ENCODE measurements at places on chromosomes 1 and 21.

- peak; percentile 73 for DNase-seq
Observed at GRCh38 chr1:236753516-236753915, 41.6 kb upstream of the MTR start.

DNA sequence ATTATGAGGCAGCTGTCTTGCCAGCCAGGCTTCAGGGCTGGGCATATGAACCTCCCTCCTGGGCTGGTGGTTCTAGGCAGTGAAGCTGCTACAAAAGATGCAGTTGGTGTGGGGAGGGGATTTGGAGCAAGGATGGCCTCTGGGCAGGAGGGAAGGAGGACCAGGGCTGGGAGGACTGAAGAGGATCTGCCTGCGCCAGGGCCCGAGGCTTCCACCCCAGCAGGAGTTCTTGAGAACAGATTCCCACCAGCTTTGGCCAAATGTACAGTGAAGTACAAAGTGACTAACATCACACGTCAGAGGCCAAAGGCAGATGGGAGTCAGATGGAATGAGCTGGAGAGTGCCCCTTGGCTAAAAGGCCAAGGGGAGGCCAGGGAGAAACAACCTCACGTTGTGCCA is 62.4 kb downstream of the DDX20 start:
- no peak for DNase-seq

DNA sequence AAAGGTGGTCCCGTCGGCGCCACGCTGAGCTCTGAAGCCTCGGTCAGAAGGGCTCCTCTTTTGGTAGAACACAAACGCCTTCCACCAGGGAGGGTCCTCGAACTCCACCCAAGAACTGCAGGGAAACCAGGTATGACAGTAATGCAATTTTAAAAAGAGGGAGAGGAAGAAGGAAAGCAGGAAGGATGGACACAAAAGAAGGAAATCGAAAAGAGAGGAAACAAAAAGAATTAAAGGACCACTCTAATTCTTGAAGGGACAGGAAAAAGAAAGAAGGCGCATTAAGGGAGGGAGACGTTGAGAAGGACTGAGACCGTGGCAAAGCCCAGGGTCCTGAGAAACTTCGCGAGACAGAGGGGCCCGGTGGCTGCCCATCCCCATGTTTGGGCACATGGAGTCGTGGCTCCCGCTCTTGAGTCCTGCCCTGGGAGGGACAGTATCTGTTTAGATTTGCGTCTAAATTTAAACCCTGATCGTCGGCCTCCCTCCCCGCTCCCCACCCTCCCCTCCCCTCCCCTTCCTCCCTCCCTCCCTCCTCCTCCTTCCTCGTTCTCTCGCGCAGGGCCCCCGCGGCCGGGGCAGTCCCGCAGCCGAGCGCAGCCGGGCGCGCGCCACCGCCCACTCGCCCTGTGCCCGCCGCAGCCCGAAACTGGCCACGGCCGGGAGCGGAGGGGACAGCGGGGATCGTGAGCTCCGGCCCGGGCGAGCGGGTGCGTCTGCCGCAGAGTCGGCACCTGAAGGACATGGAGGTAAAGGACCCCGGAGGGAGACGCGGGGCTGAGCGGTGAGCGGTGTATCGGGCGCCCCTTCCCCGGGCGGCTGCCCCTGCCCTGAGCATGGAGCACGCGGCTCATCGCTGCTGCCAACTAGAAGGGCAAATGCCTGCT is at the start of gene RCSD1:
Gene RCSD1 (plus strand): TSS at position 552 of the 887 bp plus-strand sequence. CDS start 192 bp downstream, at position 744.
- no peak for DNase-seq

GRCh38 chr1:235995511-235995910 is 69.4 kb downstream of the NID1 start:
- no peak for DNase-seq

DNA sequence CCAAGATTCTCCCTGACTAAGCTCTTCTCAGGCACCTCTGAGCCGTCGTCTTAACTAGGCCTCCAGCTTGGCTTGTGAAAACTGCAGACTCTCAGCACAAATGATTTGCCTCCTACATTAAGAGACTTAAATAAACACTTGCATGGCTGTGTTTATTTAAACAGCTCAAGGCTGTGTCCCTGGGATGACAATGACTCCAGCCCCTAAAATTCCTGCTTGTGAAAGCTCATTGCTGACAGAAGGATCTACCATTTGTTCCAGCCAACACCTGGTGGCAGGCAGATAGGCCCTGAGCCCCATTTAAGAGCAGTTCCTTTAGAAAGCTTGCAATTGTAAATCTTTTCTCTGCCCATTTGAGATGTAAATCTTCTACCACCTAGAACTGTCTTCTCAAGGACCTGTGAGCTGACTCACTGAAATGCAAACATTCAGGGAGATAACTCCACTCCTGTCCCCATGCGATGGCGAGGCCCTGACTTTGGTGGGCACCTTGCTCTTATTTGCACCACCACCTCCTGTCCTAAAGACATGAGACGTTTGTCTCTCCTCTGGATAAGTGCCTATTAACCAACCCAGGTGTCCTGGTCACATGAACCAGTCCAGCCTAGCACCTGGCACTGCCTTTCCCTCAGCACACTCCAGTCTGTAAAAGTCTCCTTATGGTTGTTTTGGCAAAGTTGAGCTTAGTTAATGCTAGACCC is 15.1 kb upstream of the PCP4 start:
- peak; percentile 33 for DNase-seq

GRCh38 chr1:83910461-83910860 is 88.5 kb downstream of the TTLL7 start:
- DNase-seq, result no peak

GRCh38 chr1:169943963-169944526 is 50.3 kb upstream of the SCYL3 start:
- DNase-seq, result no peak

- DNase-seq, result peak; percentile 66
Observed at GRCh38 chr21:41605178-41605933, 97.4 kb upstream of the TMPRSS2 start.
